Hematopoietic multipotent progenitor cell treated with erythropoietin and hydrocortisone succinate and interleukin-3 and kit ligand, for 4 days (in vitro differentiated cells): ENCODE measurements at places on chromosomes 3 and 15.

GRCh38 chr3:40915346-40915865 is 283.9 kb upstream of the CTNNB1 start:
- DNase-seq = no peak

GRCh38 chr15:31486506-31486905 is 159.9 kb downstream of the KLF13 start:
- DNase-seq = no peak

- peak; percentile 62 for DNase-seq
Measured at GRCh38 chr3:52532838-52533622, 627 bp downstream of the NT5DC2 start.

GRCh38 chr3:178420033-178420432 is 116.2 kb upstream of the KCNMB2 start:
- no peak for DNase-seq

GRCh38 chr3:122403489-122403888 is 12.4 kb downstream of the WDR5B start:
- DNase-seq = no peak

GRCh38 chr3:99640214-99640851 is 1.9 kb downstream of the COL8A1 start:
- DNase-seq = no peak

- no peak for DNase-seq
Measured at GRCh38 chr3:12854565-12854964, 13.2 kb upstream of the RPL32 start.

GRCh38 chr3:63060412-63060811 is 185.2 kb upstream of the CADPS start:
- no peak for DNase-seq

GRCh38 chr3:101195951-101196713 is 124.2 kb downstream of the IMPG2 start:
- peak; percentile 70 for DNase-seq

GRCh38 chr15:57509126-57509525 is 82.6 kb upstream of the MYZAP start:
- DNase-seq = no peak

DNA sequence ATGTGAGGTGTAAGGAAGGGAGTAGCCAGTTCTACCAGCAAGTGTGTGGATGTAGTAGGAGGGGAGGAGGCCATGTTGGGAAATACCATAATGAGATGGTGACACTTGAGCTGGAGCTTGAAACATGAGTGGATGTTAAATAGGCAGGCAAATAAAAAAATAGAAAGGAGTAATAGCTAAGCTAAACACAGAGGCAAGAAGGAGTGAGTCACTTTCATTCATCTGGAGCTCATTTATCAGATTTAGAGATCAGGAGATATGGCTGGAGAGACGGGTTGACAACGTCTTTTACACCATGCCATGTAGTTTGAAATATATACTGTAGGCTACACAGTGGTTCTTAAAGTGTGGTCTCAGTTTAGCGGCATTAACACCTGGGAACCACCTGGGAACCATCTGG is 390.5 kb downstream of the DIPK2A start:
- no peak for DNase-seq
